Inflammatory macrophage treated with lipopolysaccharide for 4 hours (primary cell): ENCODE measurements at places on chromosomes 1 and 21.
A peak's percentile ranks its signal among the peaks of the same experiment; 100 is the strongest.

GRCh38 chr1:5099558-5099957 is 445.1 kb downstream of the AJAP1 start:
- no peak for DNase-seq

GRCh38 chr1:209176866-209177430 is 406.6 kb upstream of the CAMK1G start:
- DNase-seq = no peak

DNA sequence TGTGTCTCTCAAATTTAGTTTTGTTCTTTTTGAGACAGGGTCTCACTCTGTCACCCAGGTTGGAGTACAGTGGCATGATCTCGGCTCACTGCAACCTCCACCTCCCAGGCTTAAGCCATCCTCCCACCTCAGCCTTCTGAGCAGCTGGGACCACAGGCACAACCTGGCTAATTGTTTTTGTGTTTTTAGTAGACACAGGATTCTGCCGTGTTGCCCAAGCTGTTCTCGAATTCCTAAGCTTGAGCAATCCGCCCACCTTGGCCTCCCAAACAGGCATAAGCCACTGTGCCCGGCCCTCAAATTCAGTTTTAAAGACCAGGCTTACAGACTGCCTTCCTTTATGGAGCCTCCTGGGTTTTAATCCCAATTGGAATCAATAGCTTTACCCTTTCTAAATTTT is 83.7 kb upstream of the SELENON start:
- DNase-seq = no peak

DNA sequence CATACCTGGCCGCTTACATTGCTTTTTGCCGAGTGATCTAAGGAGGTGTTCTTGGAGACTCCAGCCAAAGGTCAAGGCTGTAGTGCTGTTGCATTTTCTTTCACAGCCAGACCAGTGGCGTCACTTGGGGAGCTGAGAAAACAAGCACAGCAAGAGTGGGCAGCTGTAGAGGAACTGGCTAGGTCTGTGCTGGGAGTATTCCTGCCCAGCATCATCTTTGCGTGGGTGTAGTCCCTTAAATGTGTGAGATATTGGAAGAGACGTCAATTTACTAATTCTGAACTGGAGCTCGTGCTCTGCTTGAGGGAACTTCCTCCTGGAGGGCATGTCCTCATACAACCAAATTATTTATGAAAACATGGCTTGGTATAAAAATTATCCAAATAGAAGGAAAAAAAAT is 10.2 kb downstream of the UBIAD1 start:
- peak; percentile 84 for DNase-seq

DNA sequence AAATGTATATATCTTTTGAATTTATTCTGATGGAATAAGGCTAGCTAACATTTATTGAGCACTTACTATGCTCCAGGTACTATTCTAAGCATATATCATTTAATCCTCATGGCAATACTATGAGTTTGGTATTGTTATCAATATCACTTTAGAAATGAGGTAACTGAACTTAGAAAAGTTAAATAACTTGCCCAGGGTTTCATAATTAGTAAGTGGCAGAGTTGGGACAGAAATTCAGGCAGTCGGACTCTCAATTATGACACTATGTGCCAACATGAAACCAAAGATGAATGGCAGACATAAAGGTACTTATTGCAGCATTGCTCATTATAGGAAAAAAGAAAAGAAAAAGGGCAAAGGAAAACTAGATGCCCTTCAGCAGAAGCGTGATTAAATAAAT is 48.2 kb downstream of the RAB3GAP2 start:
- no peak for DNase-seq

DNA sequence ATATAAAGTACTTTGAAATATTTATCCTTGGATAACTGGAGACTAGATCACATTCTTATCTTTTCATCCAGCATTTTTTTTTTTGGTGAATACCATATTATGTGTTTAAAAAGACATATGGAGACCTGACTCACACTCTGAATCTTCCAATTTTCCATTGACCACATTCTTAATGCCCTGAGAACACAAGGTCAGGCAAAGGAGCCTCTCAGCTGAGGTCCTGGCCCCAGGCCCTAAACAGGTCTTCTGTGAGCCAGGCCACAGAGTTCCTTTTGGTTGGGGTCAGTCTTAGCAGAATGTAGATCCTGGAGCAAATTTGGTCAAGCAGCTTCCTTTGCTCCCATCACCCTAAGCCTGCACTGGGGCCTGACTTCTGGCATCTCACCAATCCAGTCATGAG is 390.1 kb upstream of the ST6GALNAC5 start:
- no peak for DNase-seq

DNA sequence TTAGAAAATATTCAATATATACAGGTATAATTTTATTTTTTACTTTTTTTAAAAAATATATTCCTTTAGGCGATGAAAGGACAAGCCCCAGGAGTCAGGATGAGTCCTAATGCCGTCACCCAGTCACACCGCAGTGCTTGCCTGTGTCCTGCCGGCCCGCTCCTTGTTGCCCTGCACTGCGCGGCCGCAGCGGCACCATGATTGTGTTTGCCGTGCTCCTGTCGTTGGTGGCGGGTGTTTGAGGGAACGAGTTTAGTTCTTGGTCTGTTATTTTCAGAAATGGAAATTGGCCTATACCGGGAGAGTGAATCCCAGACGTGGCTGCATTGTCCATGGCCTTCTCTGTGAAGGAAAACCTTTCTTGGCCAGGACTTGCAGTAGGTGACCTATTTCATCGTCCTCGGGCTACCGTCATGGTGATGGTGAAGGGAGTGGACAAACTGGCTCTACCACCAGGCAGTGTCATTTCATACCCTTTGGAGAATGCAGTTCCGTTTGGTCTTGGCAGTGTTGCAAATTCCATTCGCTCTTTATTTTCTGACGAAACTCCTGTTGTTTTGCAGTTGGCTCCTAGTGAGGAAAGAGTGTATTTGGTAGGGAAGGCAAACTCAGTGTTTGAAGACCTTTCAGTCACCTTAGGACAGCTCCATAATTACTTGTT is 45.9 kb upstream of the CRB1 start:
- DNase-seq = no peak

DNA sequence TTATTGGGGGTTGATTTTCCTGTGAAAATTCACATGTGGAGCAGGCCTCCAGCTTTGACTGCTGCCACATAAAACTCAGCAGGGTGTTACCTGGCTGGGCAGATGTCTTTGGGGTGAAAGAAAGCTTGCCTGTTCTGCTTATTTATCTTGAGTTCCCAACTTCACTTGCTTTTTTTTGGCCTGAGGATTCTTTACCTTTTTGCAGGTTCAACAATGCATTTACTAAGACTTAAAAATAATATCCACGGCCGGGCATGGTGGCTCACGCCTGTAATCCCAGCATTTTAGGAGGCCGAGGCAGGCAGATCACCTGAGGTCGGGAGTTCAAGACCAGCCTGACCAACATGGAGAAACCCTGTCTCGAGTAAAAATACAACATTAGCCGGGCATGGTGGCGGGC is 509.1 kb downstream of the KIF26B start:
- DNase-seq = no peak

DNA sequence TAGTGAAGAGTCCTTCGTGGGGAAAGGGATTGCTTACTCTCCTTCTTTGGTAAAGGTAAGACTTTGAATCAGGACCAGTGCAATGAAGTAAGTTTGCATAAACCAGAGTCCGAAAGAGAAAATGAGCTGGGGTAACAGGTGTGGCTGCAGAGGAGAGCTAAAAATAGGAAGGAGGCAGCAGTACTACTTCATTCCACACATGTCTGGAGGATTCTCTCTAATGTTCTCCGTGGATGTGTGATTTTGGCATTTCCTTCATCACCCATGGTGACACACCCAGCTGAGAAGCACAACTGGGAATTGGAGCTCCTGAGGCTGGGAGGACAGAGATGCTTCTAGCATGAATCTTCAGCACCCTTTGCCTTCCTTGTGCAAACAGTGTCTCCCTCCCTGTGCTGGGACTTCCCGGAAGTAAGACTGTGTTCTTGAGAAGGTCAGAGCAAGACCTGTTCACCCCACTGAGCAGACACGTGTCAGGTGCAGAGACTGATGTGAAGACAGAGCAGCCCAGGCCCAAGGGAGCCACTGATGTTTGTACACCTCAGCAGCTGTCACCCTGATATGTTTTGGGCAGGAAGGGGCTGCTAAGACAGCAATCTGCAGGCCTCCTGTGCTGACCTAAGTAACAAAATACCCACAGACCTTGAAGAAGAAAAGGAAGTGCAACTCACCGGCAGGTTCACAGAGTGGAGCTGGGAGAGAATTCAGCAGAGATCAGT is 13.3 kb downstream of the FCRL1 start:
- DNase-seq = no peak

DNA sequence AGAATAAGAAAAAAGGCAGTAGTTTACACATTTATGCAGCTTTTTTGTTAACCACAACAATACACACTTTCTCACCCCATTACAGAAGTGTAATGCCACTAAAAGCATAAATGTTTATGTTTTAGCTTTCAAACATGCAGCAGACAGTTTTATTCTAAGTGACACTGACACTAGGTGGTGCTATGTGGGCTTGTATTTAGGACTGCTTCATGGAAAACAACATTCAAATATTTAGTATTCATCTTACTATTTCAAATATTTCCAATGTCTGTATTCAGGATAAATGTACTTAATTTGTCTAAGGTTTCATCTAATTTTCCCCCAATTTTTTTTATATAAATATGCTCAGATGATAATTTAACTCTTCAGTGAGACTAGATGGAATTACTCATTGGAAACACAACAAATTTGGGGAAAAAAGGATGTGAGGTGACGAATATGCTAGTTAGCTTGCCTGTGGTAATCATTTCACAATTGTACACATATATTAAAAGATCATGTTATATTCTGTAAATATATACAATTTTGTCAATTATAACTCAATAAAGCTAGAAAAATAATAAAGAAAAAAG is 71.4 kb downstream of the USP1 start:
- DNase-seq = peak; percentile 50

DNA sequence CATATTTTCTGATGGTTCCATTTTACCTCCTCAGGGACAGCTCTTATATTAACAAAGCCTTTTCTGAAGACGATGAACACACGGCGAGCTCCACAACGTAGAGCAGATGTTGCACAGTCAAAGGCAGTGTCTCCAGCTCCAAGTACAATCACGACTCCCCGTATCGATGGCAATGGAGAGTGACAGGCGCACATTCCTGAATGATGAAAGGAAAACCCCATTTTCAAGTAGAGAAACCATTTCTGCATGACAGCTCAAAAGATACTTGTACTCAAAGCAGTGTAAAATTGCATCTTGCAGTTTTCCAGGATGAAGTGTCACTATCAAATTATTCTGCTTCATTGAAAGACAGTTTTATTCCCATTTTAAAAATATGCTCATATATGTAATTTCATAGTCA is 327.6 kb downstream of the DPYD start:
- DNase-seq = no peak

DNA sequence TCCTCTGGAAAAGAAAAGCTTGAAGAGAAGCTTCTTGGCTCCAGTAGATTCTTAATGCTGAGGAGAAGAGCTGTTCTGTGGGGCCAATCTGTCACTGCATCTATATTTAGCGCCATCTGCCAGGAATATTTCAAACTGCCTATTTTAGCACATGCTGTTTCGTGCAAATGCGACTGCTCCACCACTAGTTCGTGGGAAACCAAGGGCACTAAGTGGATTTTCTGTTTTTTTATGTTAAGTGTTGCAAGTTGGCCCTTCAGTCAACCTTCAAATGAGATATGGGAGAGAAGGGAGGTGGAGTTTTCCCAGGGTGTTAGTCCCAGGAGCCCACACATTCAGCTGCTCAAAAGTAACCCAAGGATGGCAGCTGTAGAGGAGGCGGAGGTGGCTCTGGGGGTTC is 91.9 kb downstream of the TSEN15 start:
- no peak for DNase-seq

DNA sequence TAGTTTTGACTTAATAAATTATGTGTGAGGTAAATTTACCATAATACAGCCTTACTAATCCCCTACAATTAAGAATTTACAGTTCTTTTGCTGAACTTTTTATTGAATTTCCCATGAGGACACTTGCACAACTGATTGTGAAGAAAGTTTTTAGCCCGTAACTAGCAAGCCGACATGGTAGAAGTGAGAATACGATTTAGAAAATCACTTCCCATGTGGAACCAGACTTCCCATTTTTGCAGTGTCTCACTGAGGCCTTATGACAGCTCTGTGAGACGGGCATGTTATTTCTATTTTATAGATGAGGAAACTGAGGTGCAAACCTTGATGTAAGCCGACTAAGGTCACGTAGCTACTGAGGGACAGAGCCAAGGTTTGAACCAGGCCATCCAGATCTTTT is 32.5 kb upstream of the LMO4 start:
- peak; percentile 83 for DNase-seq

- DNase-seq = no peak
These were observed 325.5 kb downstream of the LMX1A start for GRCh38 chr1:165031001-165031400.

GRCh38 chr1:15963363-15963967 is 12.4 kb downstream of the ZBTB17 start:
- peak; percentile 29 for DNase-seq

DNA sequence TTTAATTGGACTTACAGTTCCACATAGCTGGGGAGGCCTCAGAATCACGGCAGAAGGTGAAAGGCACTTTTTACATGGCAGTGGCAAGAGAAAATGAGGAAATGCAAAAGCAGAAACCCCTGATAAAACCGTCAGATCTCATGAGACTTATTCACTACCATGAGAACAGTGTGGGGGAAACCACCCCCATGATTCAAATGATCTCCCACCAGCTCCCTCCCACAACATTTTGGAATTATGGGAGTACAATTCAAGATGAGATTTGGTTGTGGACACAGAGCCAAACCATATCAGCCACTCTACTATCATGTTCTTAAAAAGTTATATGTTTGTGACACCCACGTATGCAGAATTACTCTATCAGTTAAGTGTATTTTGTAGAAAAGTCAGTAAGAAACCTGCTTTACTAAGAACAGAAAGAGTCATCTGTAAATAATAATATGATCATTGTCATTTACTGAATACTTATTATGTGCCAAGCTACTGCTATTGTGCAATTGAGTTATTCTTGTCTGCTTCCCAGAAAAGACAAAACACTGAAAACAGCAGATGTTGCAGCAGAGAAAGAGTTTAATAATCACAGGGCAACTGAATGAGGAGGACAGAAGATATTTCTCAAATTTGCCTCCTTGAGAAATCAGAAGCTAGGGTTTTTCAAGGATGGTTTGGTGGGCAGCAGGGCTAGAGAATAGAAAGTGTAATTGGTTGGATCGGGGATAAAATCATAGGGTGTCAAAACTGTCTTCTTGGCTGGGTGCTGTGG is 207.7 kb upstream of the FGGY start:
- DNase-seq = peak; percentile 65

GRCh38 chr1:90708826-90709225 is 8.3 kb downstream of the BARHL2 start:
- DNase-seq = no peak

- no peak for DNase-seq
These were observed 3.2 kb upstream of the TAL1 start for GRCh38 chr1:47235241-47235681.

GRCh38 chr1:67679691-67680090 is 5.3 kb upstream of the GADD45A start:
- no peak for DNase-seq

DNA sequence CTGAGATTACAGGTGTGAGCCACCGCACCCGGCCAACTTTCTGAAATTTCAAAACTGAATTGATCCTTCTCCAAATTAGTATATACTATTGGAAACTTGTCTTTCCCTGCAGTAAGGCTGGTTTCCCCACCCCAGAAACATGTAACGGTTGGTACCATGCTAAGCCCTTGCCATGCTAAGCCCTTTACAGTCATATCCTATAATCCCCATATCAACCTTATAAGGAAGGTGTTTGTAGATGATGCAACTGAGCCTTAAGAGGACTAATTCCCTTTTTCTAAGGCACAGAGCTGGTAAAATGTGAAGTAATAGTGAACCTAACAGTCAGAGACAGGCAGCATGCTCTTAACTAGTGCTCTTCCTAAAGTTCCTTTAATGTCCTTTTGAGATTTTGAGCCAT is 413.7 kb downstream of the DISC1 start:
- DNase-seq = no peak

GRCh38 chr1:101165954-101166353 is 70.9 kb upstream of the S1PR1 start:
- no peak for DNase-seq
